GOT3 (cell line): ENCODE measurements at places on chromosomes 16 and 17.
A peak's percentile ranks its signal among the peaks of the same experiment; 100 is the strongest.

- no peak for DNase-seq
These were observed 76.0 kb downstream of the RAP1GAP2 start for GRCh38 chr17:2872282-2872681.

DNA sequence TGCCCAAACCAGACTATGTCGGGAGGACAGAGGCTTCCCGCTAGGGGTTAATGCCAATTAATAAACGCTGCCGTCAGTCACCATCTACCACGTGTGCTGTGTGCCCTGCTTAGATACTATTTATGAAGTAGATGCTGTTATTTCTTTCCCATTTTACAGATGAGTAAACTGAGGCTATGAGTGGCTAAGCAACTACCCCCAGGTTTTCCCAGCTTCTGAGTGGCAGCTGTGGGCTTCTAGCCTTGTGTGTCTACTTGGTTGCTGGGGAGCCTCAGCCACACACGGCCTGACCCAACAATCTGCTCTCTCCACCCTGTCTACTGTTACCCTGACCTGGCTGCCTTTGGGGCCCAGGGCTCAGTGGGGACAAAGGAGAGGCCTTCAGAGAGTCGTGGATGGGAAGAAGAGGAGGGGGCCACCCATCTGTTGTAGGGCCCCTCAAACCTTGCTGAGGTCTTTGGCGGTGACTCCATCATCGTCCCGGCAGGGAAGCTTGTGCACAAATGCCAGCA, 7.1 kb downstream of the GIT1 start:
- no peak for DNase-seq

GRCh38 chr17:27404676-27405075, 51.6 kb upstream of the KSR1 start:
- no peak for DNase-seq

DNA sequence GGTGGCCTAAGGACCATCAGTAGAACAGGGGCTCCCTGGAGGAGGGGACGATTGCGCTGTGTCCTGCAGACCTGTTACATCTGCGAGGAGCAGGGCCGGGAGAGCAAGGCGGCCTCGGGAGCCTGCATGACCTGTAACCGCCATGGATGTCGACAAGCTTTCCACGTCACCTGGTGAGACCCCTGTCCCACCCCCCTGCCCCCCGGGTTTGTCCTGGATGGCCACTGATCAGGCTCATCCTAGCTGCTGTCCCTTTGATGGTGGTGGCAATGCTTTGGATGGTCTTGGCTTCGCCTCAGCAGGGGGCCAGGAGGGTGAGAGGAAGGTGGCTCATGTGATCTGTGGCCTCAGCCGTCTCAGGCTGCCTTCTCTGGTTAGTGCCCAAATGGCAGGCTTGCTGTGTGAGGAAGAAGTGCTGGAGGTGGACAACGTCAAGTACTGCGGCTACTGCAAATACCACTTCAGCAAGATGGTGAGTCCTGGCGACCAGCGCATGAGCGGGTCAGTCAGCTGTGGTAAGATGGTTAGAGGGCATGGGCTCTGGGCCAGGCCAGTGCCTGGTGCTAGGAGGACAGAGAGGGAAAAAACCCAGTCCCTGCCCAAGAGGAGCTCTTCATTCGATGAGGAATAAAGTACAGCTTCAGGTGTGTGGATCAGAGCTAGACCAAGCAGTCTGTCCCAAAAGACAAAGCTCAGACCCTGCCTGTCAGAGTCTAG, 4.2 kb downstream of the MLLT6 start:
- DNase-seq = no peak

- DNase-seq = no peak
These were observed 822 bp downstream of the IGF2BP1 start for GRCh38 chr17:48997827-48998586.

DNA sequence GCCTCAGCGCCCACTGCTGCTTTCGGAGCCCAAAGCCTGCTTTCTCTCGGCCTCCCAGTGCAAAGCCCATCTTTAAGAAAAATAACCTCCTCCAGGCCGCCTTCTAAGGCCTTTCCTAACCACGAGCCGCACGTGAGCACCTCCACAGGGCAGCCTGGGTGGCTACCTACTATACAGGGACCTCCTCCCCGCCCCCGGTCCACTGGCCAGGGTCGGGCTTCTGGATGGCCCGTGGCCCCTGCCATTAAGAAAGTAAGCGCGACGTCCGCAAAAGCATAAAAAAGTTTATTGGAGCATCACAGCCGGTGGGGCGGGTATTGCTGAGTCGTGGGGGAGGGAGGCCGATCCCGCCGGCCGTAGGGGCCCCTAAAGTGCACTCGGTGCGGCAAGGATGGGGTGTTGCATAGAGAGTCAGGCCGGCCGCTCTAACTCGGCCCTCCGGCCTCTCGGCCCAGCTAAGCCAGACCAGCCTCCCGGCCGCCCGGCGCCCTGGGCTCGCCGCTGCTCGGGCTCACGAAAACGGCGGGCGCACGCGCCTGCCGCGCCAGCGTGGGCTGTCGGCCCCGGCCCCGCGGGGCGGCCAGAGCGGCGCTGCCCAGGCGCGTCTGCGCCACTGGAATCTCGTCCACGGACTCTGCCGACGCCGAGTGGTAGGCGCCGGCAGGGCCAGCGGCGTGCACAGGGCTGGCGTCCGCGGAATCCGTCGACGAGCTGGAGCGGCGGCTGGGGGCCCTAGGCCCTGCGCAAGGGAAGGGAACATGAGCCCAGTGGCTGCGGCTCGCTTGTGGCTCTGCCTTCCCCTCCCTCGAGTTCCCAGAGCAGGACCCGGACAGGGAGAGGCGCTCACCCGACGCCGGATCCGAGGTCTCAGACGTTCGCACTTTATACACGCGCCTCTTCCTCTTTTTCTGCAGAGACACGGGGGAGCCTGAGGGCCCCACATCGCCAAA, 1.1 kb upstream of the TPPP3 start:
- no peak for DNase-seq

- peak; percentile 93 for DNase-seq
These were observed 480 bp upstream of the MPRIP start for GRCh38 chr17:17041571-17042383.

- no peak for DNase-seq
These were observed 584 bp downstream of the PHOSPHO1 start for GRCh38 chr17:49229805-49230600.

GRCh38 chr16:52283584-52284375, 263.2 kb downstream of the TOX3 start:
- no peak for DNase-seq

GRCh38 chr17:81885869-81886548, 5.4 kb downstream of the ALYREF start:
- no peak for DNase-seq

- no peak for DNase-seq
These were observed 7.8 kb downstream of the CDRT15 start for GRCh38 chr17:14228903-14229302.

GRCh38 chr16:20871258-20871657, 28.9 kb downstream of the DCUN1D3 start:
- no peak for DNase-seq

DNA sequence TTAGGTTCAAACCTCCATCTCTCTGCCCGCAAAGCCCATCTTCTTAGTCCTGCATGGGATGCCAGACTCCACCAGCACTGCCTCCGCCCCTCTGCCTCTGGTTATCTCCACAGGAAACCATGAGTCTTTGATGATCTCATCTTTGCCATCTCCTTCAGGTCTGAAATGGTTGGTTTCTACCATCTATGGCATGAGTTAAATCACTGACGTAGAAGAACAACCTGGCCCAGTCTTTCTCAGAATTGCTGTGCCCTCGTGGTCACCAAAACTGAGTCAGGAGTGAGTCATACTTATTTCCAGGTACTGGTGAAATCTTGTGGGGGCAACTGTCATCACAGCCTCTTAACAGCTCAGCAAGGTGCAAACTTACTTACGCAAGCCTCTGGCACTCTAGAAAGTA, 468.7 kb upstream of the C16orf82 start:
- DNase-seq = no peak

DNA sequence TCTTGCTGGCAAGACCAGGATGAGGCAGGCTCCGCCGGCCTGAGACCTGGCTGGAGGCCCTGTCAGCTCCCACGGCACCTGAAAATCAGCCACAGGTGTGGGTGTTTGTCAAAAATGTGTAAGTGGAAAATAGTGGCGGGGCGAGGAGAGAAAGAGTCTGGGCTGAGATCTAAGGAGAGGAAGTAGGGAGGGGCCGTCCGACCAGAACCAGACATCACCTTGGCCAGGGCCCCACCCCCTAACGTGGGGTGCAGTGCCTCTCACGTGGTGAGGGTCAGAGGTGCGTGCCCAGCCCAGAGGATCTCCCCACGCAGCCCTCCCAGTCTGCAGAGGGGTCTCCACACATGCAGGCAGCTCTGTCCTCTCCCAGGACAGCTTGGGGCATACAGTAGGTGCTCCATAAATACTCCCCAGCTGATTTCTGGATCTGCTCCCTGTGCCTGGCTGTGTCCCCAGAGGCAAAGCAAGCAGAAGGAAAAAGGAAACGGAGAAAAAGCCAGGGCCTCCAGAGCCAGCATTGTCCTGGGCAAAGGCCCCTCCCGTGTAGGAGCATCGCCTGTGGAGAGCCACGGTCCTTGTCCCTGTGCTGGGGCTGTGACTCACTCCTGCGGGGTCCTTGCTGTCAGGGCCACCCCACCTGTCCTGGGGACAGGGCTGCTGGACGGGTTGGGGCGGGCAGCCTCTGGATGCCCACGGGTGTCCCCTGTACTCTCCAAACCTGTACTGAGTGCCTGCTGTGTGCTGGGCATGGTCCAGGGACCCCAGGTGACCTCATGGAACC, 16.7 kb downstream of the ZFPM1 start:
- DNase-seq = no peak

GRCh38 chr17:2214929-2215615, 88.5 kb downstream of the SMG6 start:
- DNase-seq = no peak

GRCh38 chr17:61015966-61016365, 338.3 kb downstream of the BCAS3 start:
- no peak for DNase-seq

DNA sequence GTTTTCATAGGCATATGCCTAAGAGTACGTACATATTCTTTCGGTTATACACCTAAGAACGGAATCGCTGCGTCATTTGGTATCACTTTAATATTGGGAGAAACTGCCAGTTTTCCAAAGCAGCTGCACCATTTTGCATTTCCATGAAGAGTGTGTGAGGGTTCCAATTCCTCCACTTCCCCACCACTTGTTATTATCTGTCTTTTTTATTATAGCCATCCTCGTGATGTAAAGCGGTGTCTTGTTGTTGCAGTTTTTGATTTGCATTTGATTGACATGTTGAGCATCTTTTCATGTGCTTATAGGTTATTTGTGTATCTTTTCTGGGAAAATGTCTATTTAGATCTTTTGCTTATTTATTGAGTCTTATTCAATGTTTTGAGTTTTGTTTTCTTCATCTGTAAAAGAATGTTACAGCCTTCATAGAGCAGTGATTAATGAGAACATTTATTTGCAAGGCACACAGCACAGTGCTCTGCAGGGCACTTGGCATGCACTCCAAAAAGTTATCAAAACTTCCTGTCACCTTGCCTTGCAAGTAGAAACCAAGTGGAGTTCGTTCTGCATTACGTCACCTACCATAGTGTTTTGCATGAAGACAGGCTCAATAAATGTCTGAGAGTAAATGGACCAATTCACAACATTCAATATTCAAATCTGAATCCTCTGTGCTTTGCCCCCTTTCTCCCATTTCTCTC, 26.6 kb upstream of the ST6GALNAC1 start:
- no peak for DNase-seq

- DNase-seq = no peak
These were observed 8.0 kb downstream of the SBK1 start for GRCh38 chr16:28300327-28300726.

DNA sequence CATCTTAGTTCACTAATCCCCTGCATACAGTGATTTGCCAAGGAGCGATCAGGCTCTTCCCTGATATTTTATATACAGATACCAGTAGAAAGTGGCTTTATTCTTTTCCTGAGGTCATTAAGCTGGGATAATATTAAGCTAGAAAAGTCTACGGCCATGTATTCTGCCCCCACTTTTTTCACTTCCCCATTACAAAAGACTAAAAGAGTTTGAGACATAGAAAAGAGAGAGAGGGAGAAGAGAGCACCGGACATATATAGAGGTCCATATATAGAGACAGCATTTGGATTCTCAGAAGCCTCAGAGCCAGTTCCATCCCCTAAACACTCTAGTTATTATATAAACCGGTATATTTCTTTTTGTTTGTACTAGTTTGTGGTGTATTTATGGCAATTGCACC, 166.5 kb upstream of the ANKFN1 start:
- DNase-seq = no peak

DNA sequence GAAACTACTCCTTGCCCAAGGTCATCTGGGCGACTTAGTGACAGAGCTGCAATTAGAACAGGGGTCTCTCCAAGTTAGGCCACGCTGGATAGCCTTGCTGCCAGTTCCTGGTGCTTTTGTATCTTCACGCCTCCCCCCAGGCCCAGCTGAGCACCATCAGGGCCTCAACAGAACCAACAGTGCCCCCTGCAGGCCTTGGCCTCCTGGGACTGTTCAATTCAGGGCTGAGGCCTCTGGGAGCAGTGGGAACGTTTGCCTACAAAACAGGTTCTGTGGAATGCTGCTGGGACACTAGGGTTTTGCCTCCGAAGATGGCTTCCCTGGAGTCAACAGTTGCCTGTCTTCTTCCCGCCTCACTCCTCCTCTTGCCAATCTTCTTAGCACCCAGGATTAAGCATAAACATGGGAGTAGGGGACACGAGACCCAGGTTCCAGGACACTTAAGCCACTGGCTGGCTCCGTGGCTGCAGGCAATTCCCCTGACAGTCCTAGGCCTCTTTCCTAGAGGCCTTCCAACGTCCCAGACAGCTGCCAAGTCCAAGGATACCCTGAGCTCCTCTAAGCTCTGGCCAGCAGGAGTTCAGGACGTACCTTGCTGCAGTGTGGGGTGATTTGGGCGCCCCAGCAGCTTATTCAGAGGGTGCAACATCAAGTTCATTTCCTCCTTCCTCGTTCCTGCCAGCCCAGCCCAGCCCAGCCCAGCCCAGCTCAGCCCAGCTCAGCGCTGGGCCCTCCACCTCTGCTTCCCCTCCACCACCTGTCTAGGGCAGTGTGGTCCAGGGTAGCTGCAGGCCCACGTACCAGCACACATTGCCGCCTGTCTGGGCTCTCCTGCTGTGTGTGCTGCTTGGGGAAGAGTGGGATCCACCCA, 246.6 kb upstream of the RPL38 start:
- no peak for DNase-seq

GRCh38 chr16:638034-638543, 2.0 kb upstream of the METTL26 start:
- no peak for DNase-seq

DNA sequence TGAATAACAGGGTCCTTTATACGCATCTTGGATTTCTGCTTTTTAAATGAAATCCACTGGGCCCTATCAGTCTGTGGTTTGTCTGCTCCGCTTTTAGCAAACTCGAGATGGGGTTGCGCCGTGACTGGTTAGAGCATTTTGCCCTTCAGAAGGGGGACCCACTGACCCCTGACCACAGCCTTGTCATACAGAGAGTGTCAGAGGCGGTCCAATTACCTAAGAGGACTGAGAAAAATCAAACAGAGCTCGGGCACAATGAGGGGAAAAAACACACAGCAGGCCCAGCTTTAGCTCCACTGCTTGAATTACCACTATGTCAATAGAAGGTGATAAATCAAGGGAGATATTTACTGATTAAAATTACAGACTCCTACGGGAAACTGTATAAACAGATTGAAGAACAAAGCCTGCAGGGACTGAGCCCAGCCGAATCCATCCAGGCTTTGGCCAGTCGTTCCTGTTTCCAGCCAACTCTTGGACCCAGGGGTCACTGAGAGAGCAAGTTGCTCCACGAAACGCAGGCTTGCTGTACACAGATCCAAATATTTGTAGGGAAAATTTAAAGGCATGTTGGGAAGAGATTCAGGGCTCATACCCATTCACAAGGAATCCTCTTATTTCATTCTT, 131.9 kb upstream of the ZFHX3 start:
- no peak for DNase-seq

- no peak for DNase-seq
These were observed 8.8 kb downstream of the NFATC3 start for GRCh38 chr16:68093816-68094613.
